ENCODE measurements at places on chromosomes 1 and 21. TPM values are rescaled to one million over a fixed set of nuclear protein-coding genes. Genes with fewer than 3 reads are reported as not detected.

Gene SPRR2F
- total RNA-seq, result not detected

DNA sequence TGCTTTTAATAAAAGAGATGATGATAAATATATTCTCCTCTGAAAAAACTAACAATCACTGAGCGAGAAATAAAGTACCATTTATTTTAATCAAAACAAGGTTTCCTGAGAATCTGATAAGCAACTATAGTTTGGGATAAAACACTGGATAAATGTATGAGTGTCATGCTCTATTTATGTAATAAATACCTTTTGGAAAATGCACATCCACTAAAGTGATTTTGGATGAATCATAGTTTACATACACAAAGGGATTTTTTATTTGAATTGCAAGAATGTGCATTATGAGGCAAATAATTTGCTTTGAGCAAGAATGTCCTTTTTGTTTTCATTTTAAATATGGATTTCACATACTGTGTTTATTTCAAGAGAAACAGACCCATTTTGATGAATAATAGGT is 1483.5 kb downstream of the MRPL39 start:
- DNase-seq, result no peak
- no peaks in the 10 kb centered on the region for H3K36me3 ChIP-seq
- H3K4me1 ChIP-seq, result no peaks in the 10 kb centered on the region
- no peak overlapping the region for H3K27ac ChIP-seq

Gene DNAJC8
- 82.8 TPM for total RNA-seq

Gene MMEL1
- total RNA-seq, result 4.0 TPM

Gene MARK1
- 105 TPM for total RNA-seq

- H3K27me3 ChIP-seq, result no peaks in the 10 kb centered on the region
- DNase-seq, result peak; percentile 63
- peaks cover 18% of the 10 kb centered on the region for H3K4me1 ChIP-seq
- H3K36me3 ChIP-seq, result peaks cover 10% of the 10 kb centered on the region
Measured at GRCh38 chr1:221263831-221264767, 384.9 kb downstream of the HLX start.

Gene ALX3
- not detected for total RNA-seq

DNA sequence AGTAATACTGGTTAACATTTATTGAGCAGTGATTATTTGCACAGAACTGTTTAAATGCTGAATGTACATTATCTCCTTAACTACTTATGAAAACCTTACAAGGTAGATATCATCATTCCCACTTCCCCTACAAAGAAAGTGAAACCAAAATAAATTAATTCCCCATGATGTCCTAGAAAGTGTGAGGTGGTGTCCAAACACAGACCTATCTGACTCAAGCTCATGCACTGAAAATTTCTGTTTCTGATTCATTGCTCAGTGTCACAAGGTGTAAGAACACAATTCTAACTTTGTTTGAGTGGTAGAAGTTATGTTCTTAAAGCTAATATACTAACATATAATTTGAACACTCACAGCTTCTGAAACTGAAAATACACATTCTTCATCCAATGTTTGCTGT is 178.7 kb downstream of the MRPL39 start:
- no peaks in the 10 kb centered on the region for H3K27me3 ChIP-seq
- DNase-seq, result no peak
- no peak overlapping the region for H3K4me3 ChIP-seq
- H3K36me3 ChIP-seq, result no peaks in the 10 kb centered on the region
- H3K4me1 ChIP-seq, result no peaks in the 10 kb centered on the region
- H3K27ac ChIP-seq, result no peak overlapping the region

DNA sequence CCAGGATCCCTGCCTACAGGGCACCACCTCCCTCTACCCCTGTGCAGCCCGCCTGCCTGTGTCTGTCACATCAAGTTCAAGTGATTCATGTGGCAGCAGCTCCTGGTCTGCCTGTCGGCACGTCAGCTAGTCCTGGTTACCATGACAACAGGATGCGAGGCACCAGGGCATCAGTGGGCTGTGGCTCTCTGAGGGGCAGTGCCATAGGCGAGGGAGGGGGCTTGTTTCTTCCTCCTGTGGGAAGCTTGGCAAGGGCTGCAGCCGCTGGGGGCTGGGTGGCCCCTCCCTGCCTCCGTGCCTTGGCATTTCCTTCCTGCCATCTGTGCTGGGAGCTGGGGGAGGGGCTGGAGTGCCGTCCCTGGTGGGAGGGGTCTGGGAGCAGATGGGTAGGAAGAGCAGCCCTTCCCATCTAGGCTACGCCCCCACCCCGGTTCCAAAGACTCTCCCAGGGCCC is 43.1 kb downstream of the FOXO6 start:
- peaks cover 30% of the 10 kb centered on the region for H3K4me1 ChIP-seq
- peak; percentile 62 for DNase-seq
- no peak overlapping the region for H3K27ac ChIP-seq
- H3K4me3 ChIP-seq, result no peak overlapping the region

DNA sequence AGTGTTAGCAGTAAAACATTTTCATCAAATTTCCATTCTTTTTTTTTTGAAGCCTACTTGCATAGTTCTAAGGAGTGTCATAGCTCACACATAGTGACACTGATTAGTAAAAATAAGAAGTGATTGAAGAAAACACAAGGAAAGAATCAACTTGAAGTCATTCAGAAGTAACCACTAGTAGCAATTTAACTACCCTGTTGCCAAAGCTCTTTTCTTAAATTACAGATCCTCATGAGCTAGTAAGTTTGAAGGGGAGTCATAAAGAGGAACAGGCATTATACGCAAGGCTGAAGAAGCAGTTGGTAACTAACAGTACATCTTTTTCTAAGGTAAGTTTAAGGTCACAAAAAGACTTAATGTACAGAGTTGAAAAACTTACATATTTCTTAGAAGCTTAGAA is 332.2 kb downstream of the CHRM3 start:
- no peak for DNase-seq
- H3K27me3 ChIP-seq, result no peaks in the 10 kb centered on the region
- H3K27ac ChIP-seq, result no peak overlapping the region
- H3K4me3 ChIP-seq, result no peak overlapping the region
- no peaks in the 10 kb centered on the region for H3K36me3 ChIP-seq
- no peaks in the 10 kb centered on the region for H3K4me1 ChIP-seq

DNA sequence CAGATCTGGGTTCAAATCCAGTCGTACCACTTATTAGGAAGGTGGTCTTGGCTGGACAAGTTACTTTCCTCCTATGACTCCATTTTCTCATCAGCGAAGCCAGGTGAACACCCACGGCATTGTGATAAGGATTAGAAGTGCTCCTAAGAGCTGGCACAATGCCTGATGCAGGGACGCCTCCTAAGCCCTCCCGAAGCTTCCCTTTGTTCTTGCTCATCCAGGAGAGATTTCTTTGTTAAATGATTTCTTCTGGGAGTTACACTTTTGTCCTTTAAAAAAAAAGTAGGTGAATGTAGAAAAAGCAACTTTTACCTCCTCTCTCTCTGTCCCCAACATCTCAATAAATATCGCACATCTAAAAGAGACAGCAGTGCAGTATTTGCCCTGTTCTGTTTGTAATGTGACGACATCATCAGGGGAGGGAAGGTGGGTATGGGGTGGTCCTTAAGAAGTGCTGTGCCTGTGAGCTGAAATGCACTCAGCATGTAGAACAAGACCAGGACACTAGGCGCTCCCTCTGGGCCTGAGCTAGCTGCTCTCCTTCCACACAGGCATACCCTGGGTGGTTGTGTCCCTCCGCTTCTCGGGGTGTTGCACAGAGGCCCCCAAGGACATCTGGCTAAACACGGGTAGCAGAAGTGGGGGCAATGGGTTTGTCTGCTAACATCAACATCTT is 43.9 kb downstream of the SUSD4 start:
- H3K36me3 ChIP-seq, result peaks cover 5% of the 10 kb centered on the region
- H3K27ac ChIP-seq, result no peak overlapping the region
- H3K27me3 ChIP-seq, result peaks cover 4% of the 10 kb centered on the region
- no peak overlapping the region for H3K4me3 ChIP-seq
